CD4-positive, alpha-beta T cell treated with Interleukin-17A for 1 hour (primary cell): ENCODE measurements at places on chromosomes 4 and X.

- no peak for DNase-seq
Observed at GRCh38 chrX:72294497-72294896, 11.2 kb downstream of the CITED1 start.

GRCh38 chrX:66042307-66043077 is 2.6 kb upstream of the VSIG4 start:
- no peak for DNase-seq

GRCh38 chrX:65821721-65822496 is 154.5 kb downstream of the MSN start:
- peak; percentile 34 for DNase-seq

GRCh38 chrX:38558686-38559085 is 2.7 kb upstream of the TSPAN7 start:
- no peak for DNase-seq

GRCh38 chr4:1779588-1780382 is 13.3 kb upstream of the FGFR3 start:
- no peak for DNase-seq

GRCh38 chr4:7516096-7516772 is 81.5 kb upstream of the PSAPL1 start:
- DNase-seq: no peak

GRCh38 chr4:125266901-125267604 is 47.7 kb upstream of the FAT4 start:
- DNase-seq: no peak

DNA sequence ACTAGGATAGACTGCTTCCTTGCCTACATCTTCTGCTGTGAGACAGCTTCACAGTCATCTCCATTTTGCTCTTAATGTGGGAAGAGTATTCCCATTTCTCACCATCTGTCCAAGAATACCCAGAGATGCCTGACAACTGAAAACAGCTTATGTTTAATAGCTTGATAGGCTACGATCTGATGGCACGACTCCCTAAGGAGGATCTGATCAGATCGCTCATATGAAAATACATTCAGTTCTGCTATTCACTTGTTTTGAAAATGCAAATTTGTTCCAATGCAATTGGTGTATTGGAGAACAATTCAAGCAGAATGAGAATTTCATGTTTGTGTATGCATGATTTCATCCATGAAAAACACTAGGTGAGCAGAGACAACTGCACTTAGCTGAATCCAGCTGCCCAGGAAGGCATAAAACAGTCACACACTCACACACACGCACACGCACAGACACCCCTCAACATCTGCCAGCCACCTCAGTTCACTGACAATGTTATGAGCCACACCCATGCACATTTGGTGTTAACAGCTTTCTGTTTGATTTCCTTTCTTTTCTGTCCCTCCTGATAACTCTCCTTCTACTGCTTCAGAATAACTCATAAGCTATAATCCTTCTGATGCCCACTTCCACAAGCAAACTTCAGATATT is 29.6 kb downstream of the TRIML1 start:
- no peak for DNase-seq

GRCh38 chrX:112147206-112147605 is 64.6 kb upstream of the TRPC5 start:
- DNase-seq: no peak

DNA sequence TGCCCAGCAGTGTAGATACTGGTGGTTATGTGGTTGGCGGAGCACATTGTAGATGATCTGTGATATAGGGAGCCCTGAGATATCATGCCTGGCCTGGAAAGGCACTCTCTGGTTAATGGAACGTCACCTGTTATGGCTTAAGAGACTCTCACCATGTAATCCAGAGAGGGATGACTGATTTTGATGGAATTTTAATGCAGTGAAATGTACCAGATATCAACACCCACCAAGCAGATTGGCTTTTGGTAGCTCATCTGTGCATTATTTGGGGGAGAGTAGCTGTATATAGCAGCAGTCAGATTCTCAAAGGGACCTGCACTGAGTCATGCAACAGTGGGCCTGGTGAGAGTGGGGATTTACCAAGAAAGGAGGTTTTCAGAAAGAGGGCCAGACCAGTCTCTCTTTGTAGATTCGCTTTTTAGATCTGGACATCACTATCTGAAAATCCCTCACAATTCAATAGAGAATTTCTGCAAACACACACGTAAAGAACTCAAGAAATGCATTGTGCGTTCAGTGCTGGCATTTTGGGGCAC is 17.3 kb downstream of the TSC22D3 start:
- no peak for DNase-seq

- no peak for DNase-seq
Observed at GRCh38 chr4:52103319-52103718, 52.2 kb downstream of the SPATA18 start.

DNA sequence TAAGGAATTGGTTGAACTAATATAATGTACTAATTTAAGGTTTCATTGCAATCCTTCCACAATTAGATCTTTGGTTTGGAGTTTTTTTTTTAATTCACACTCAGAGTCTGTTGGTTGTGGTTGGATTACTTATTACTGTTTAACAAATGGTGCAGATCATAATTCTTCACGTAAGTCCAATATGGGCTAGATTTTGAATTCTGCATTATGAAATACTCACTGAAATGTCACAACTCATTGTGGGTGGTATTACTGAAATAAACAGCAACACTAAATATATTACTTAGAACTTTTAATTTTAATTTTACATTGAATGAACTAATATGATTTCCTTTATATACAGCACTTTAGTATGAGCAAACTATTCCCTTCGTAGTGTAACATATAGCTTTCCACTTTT is 94.2 kb upstream of the MYOZ2 start:
- no peak for DNase-seq

GRCh38 chr4:94978904-94979303 is 221.1 kb downstream of the BMPR1B start:
- DNase-seq: no peak

DNA sequence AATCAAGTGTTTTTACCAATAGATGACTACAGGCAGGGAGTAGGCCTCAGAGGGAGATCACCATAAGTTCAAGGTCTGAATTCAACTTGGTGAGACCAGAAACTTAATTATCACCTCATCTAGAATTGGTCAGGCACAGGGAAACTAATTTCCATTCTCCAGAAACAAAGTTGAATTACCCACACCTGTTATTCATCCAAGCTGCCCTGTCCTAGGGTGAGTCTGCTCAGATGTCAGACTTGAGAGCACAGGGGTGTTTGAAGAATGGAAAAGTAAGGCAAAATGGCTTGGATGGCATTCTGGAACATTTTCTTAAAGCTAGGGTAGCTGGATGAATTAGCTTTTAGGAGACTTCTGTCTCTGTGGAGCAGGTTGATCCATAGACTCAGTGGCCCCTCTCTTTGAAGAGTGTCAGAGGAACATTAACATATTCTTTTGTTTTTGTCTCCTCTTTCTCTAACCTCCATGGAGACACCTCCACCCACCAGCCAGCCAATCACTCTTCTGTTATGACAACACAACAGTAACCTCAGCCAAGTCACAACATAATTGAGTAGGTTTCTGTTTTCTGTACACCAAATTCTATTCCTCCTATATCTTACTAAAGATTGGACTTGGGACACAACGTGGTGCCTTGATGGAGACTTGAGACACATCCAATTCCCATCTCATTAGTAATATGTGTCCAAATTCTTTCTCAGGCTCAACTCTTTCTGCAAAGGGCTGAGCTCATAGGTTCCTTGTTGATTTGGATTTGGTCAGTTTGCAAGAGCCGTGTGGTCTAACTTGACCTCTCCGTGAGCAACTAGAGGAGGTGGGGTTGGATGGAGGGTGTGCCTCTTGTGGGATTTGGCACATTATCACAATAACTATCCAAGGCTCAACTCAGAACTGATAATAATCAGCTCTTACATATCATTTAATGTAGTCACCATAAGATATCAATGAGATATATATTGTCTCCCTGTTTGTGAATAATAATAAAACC is 45.1 kb downstream of the VSIG4 start:
- DNase-seq: no peak

DNA sequence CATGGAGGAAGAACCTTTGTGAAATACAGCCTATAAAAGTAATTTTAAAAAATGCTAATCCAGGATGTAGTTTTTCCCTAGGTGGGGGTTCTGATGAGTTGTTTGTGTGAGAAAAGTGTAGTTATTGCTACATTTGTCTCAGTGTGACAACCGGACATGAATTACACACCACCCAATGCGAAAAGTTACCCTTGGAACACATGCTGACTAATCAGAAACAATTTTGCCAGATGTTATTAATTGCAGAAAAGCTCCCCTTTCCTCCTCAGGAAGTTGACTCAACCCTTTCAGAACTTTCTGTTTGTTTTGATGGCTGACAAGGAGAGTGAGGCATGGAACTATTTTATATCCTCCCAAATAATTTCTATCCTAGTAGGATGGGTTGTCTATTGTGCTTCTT is 38.1 kb upstream of the EDA2R start:
- no peak for DNase-seq

DNA sequence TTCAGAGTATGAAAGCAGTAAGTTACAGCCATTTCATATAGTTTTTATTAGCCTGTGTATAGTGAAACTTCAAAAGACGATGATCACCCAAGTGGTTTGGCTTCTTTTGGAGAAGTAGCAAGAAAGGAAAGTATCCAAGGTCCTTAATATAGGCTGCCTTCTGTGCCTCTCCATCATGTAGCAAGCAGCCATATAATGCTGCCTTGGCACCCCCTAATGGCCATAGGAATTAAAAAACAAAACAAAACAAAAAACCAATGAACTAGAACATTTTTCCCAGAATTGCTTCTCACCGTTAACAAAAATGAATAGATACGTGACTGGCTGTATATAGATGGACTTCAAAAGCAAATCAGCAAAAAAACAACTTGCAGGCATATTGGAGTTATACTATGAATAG is 18.9 kb downstream of the LAMP2 start:
- peak; percentile 26 for DNase-seq

DNA sequence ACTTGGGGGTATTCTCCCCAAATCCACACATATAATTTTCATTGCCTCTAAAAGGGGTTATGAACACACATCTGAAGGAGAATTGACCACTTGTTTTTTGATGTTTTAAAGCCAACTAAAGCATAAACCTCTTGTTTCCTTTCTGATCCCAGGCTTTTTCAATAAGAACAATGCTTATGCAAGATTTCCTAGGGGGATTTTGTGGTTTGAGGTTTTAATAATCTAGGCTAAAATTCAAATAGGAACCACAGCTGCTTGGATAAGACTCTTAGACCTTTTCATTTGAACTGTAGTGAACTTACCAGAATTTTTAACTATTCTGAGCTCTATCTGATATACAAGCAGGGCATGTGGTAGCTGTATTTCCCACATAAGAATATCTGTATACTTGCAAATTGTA is 651.1 kb downstream of the ANKRD50 start:
- DNase-seq: no peak

- DNase-seq: no peak
Observed at GRCh38 chr4:15794905-15795304, 16.8 kb downstream of the CD38 start.

GRCh38 chr4:17650406-17650805 is 36.0 kb downstream of the MED28 start:
- no peak for DNase-seq
